Activated gamma-delta T cell treated with Interleukin-2 at 50 U/mL for 16 hours (primary cell): ENCODE measurements at places on chromosomes 4 and X.

DNA sequence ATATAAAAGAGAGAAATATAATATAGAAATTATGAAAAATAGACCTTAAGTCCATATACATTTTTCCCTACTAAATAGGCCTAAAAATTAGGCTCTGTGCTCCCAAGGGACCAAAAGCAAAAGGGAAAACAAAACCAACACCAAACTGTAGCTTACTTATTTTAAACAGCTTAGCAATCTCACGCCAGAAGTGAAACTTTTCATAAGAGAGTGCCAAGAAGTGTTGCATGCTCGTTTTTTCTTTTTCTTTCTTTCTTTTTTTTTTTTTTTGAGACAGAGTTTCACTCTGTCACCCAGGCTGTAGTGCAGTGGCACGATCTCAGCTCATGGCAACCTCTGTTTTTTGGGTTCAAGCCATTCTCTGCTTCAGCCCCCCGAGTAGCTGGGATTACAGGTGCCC is 250.4 kb downstream of the TMA16 start:
- no peak for DNase-seq

GRCh38 chrX:34657726-34658070 is 613 bp upstream of the TMEM47 start:
- no peak for DNase-seq

- DNase-seq: no peak
Measured at GRCh38 chr4:47525154-47525819, 40.2 kb downstream of the ATP10D start.

GRCh38 chrX:150984169-150984824 is 1.2 kb downstream of the HMGB3 start:
- no peak for DNase-seq

DNA sequence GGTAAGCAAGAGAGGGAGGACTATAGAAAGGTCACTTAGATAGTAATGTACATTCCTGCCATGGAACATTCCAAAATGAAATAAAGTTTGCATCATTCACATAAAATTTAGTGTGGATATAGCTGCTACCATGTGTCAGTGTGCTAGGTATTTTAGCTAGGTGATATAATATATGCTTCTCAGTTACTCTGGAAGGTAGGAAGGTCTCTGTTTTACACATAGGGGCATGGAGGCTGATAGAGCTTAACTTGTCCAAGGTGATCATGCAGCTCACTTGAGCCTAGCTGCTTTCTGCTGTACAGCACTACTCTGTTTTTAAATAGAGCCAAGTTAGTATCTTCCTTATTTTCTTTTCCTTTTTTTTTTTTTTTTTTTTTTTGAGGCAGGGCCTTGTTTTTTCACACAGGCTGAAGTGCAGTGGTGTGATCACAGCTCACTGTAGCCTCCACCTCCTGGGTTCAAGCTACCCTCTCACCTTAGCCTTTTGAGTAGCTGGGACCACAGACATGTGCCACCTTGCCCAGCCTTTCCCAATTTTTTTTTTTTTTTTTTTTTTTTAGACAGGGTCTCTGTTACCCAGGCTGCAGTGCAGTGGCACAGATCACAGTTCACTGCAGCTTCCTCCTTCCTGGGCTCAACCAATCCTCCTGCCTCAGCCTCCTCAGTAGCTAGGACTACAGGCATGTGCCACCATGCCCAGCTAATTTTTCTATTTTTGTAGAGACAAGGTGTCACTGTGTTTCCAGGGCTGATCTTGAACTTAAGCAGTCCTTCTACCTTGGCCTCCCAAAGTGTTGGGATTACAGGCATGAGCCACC is 10.4 kb downstream of the AFF1 start:
- no peak for DNase-seq

DNA sequence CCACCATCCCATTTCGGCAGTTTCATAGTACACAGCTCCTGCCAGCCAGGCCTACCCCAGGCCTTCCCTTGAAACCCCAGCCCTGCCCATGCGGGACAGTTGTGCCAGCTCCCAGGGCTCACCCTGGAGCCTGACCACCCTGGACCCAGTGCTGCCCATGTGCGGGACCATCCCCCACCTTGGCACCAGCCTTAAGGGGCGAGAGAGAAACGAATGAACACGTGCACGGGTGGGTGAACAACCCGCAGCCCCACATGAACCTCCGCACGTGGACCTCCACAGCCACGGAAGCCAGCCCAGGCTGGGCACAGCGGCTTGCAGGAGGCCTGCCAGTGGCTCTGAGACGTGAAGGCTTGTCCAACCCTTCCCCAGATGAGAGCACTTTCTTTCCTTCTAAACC is 76.0 kb upstream of the MXD4 start:
- DNase-seq: no peak

GRCh38 chr4:22202246-22202974 is 253.8 kb upstream of the KCNIP4 start:
- no peak for DNase-seq

DNA sequence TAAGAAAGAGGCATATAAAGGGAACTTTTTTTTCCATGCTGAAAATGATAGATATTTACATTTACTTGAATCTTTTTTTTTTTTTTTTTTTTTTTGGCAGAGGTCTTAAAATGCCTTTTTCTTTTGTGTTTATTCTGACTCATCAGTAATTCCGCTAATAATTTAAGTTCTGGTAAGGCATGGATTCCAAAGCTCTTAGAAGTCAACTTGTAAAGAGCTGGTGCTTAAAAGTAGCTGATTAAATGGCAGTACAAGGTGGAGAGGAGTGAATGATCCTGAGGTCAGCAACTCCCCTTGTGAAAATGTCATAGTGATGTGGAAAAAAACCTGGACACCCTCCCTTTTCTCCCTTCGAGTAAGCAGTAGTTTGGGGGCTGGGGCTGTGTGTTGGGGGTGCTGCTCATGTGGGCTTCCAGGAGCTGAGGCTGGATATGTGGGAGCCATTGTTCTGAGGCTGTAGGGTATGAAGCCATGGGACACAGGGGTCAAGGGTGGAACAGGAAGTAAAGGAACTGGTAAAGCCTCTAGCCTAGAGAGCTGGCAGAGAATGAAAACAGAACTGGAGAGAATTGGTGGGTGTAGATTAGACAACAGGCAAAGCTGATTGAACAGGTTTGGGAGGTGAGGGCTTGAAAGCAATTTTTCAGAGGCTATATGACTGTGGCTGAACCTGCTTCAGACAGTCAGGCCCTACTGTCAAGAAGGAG is 41.0 kb upstream of the PITX2 start:
- no peak for DNase-seq

GRCh38 chrX:55240788-55241340 is 20.7 kb downstream of the PAGE5 start:
- DNase-seq: no peak
